ENCODE measurements at places on chromosomes 3 and 15.

GRCh38 chr3:115784739-115785536, 161.6 kb downstream of the GAP43 start:
- no peak for DNase-seq

DNA sequence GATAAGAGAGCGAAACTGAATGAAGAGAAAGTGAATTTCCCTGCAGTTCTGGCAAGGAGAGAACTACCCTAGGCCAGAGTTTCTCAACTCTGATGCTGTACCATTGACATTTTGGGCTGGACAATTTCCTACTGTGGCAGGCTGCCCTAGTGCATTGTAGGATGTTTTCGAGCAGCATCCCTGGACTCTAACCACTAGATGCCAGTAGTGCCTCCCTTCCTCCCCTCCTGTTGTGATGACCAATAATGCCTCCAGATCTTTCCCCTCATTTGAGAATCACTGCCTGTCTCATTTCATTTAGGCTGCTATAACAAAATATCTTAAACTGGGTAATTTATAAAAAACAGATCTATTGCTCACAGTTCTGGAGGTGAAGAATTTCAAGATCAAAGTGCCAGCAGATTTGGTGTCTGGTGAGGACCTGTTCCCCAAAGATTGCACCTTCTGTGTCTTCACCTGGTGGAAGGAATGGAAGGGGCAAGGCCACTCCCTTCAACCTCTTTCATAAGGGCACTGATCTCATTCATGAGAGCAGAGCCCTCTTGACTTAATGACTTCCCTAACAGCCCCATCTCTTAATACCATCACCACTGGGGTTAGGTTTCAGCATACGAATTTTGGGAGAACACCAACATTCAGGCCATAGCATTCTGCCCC, 188.9 kb upstream of the MEIS2 start:
- no peak for DNase-seq

DNA sequence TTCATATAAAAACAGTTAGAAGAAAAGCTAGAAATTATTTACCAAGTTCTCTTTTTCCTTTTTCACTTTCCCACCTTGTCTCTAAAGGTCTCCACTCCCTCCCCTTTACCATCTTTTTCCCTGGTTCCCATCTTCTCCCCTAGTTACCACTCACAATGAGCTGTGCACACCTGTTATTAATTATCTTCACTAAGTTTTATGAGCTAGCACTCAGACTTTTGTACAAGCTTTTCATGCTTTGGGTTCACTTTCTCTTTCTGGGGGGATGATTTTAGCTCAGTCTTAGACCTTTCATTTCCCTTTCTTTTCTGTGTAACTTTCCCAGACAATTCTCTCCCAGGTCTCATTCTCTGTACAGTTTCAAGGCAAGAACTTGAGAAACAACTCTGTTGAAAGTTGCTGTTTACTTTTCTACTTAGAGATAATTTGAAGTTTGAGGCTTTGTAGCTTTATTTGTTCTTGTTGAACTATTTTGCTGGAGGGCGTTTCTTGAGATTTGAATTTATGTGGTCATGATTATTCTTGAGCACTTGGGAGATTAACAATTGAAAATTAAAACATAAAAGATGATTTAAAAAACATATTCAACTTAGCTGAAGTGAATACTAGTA, 24.0 kb upstream of the AADAC start:
- no peak for DNase-seq

DNA sequence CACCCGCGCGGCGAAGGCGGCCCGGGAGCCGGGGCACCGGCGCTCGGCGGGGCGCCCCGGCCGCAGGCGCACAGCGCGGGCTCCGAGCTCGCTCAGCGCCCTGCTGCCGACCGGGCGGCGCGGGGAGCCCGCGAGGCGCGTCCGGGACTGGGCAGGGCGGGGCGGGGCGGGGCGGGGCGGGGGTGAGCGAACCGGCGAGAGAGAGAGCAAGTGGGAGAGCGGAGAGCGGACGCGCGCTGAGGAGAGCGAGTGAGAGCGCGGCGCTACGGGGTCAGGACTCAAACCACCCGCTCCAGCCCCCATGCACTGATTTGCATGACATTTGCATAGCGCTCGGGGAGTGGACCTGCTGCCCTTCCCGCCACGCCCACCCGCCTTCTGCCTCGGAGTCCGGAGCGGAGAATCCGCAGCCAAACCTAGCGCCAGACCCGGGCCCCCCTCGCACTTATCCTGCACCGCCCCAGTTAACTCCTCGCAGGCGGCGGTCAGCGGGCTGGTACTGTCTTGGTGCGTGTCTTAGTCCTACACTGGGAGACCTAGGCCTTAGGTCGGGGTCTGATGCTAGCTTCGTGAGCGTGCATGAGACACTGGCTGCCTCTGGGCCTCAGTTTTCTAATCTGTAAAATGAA, at the start of gene MYLK:
Gene MYLK, minus strand, starts transcription at position 130 of the 629 bp plus-strand sequence. CDS start 90,491 bp downstream, outside the sequence.
- DNase-seq, result no peak

DNA sequence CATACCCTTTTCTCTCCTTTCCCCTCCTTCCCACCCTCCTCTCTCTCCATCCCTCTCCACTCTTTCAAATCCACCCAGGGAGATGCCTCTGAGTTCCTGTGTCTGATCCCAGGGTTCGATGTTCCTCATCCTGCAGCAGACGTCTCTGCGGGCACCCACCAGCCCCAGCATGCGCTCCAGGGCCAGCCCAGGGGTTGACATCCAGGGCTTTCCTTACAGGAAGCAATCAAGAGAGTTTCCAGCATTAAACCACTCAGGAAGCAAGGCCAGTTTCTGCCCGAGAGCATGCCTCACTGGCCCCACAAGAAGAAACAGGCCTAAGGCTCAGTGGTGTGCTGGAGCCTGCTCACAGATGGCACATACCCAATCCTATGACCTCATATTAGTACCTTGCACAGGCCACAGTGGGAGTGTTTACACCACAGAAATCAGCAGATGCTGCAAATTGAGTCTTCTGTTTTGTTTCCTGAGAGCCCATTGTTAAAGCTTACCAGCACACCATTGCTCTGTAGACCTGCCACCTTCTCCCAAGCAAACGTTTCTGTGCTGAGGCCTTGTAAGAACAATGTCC, 13.2 kb downstream of the SLC6A1 start:
- no peak for DNase-seq

DNA sequence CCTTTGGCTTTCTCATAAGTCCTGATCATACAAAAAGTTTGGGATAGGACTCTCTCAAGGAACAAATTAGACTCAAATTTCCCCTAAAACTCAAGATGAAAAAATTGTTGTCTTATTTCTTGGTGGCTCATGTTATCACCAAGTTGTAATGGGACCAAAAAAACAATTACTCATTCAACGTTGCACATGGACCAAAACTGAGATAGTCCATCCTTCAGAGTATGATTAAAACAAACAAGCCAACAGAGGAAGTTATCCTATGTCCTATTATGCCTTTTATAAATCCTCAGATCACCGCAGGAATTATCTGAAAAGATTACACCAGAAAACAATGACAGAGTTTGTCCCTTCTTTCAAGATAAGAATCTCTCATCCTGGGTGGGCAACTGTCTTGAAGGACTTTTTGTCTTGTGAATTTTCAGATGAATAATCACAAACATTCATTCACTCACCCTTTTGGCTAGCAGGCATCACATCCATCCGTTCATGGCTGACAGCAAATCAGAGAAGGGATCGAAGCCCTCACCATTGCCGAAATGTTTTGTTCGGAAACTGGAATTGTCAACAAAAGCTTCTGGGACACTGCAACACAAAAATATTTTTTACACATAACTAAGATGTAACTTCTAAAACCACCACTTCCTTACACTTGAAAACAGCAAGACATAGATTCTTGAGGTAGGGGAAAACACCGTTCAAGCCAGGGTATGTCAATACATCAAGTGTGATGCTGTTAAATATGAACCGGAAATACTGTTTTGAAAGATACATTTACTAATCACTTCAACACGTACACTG, 90.4 kb downstream of the FOXP1 start:
- no peak for DNase-seq

DNA sequence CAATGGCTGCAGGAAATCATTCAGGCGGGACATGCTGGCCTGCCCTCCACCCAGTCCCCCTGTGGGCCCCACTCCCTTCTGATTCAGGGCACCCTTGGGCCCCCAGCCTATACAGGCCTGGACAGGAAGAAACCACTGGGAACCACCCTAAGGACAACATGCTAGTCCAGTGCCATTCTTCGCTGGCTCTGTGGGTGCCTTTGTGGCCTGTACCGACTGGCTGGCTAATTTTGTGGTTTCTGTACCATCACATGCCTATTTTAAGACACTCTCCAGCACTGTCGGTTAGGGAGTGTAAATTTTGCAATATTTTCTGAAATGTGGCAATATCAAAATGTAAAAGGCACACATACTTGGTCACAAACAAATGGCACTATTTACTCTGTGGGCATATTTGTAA, 61.4 kb upstream of the POLG start:
- DNase-seq, result no peak

DNA sequence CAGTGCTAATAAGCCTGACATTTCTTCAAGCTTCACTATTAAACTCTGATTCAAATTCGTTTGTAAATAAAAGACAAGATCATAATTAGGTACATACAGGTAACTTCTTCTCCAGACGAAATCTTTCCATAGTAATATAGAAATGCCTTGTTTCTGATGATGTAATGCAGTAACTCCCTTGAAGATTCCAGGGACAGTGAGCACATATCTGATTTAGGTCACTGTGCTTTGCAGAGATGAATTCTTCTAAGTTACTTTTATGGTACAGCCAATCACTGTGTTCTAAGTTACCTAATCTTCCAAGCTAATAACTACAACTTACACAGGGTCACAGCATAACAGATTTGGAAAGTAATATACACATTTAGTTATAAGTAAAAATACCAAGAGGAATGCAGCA, 27.6 kb downstream of the SLC4A7 start:
- DNase-seq, result no peak

- no peak for DNase-seq
These were observed 20.2 kb downstream of the HDAC11 start for GRCh38 chr3:13500133-13500885.

GRCh38 chr3:76308541-76308940, 523.2 kb upstream of the ZNF717 start:
- no peak for DNase-seq

GRCh38 chr3:147582642-147583041, 173.5 kb downstream of the ZIC1 start:
- no peak for DNase-seq

DNA sequence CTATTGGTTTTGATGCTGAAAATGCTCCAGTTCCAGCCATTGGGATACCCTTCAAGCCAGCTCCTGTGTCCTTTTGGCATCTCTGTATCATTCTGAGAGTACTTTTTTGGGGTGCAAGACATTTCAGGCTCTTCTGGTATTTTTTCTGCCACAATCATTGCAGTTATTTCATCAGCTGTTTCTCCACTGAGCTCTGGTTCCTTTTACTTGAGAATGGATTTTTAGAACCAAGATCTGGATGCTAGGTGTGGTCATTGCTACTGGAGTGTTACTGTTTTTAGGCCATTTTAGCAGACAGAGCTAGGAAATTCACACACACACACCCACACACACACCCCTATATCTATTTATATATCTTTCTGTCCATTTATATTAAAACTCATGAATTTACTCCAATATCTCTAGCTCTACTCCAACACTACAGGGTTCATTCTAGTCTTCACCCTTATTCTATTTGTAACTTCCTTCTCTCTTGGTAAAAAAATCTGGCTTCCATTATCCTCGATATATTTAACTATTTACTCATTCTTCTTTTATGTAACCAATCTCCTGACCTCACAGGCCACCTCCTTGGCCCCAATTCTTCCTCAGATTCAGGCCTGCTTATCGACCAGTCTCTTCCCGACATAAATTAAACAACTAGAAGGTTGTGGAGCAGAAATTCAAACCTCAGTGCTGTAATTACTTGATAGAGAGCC, 17.0 kb downstream of the SLC35G2 start:
- DNase-seq, result no peak

DNA sequence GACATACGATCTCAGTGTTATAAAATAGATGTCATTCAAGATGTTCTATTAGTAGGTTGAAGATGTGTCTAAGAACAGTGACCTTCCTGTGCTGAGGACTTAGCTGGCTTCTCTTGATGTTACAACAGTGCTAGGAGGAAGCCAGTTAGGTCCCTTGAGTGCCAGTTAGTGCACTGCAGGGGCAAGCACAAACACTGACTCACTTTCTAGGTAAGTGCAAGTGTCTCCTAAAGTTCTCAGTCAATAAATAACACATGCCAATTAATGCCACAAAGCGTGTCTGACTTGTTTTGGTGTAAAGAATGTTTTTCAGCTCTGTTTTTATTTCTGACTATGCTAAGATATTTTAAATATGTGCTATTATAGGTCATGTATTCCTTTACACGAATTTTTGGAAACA, 211.8 kb downstream of the NAALADL2 start:
- no peak for DNase-seq

DNA sequence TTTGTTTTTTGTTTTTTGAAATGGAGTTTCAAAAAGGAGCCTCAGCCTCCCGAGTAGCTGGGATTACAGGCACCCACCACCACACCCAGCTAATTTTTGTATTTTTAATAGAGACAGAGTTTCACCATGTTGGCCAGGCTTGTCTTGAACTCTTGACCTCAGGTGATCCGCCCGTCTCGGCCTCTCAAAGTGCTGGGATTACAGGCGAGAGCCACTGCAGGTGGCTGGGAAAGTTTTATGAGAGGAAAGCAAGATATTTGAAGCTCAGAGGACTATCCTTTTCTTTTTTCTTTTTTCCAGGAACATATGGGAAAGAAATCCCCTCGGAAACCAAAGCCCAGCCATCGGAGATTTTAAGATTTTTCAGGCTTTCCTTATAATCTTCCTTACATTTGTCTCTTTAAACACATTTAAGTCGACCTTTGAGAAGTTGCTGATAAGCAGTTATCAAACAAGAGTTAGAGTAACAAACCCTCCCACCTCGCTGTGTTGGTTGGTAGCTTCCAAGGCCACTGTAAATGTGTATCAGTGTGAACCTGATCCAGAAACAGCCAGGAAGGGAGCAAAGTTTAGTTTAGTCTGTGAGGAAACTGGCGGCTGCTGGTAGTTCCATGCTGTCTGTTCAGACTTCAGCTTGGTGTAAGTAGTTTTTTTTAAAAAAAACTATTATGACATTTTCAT, 34.5 kb upstream of the MAP3K13 start:
- DNase-seq, result no peak

DNA sequence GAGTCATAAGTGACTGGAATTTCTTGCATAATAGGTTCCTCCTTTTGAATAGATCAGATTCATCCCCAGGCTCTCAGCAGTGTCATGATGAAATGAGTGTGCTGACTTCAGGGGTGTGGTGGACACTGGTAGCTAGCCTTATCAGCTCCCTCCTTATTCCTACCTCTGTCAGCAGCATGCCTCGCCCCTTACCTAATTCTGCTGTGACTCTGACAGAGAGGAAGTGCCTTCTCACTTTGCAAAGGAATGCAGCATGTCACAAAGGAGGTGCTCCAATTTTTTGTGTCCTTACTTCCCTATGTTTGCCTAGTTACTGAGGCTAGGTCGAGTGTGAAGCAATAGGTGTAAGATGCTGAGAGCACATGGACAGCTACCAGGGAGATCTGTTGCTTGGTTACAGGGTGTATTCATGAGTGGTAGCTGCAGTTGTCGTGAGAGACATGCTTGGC, 90.6 kb downstream of the TNFAIP8L3 start:
- DNase-seq, result no peak

- DNase-seq, result no peak
These were observed 75.4 kb upstream of the SLC6A1 start for GRCh38 chr3:10917176-10917575.

GRCh38 chr3:71542521-71543370, 40.8 kb downstream of the FOXP1 start:
- peak; percentile 71 for DNase-seq

GRCh38 chr3:157914882-157915281, 191.3 kb downstream of the SHOX2 start:
- DNase-seq, result no peak

Measured in anterior cingulate cortex (tissue), 58 donors.